ENCODE measurements at places on chromosomes 4 and X.

- DNase-seq, result no peak
These were observed 23.5 kb downstream of the TXK start for GRCh38 chr4:48110452-48110978.

GRCh38 chr4:183397741-183398297 lies 46.6 kb upstream of the CDKN2AIP start:
- no peak for DNase-seq

DNA sequence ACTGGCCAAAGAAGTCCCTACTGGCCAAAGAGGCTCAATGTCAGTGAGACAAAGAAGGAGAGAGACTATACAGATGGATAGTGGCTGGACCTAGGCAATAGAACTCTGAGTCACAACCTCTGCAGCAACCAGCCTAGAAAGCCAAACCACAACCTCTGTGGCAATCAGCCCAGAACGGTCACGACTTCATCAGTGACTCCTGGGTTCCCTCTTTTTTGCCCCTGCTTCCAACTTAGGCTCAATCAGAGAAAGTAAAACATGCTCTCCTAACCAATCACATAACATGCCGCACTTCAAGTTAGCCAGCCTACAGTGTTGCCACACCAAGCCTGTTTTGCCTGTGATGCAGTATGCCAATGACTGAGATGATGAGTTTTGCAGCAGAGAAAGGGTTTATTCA lies 203.4 kb downstream of the ANAPC10 start:
- no peak for DNase-seq

- no peak for DNase-seq
These were observed 76.6 kb downstream of the USO1 start for GRCh38 chr4:75800972-75801371.

GRCh38 chr4:147640331-147640730 lies 23.1 kb downstream of the TMEM184C start:
- DNase-seq, result no peak

DNA sequence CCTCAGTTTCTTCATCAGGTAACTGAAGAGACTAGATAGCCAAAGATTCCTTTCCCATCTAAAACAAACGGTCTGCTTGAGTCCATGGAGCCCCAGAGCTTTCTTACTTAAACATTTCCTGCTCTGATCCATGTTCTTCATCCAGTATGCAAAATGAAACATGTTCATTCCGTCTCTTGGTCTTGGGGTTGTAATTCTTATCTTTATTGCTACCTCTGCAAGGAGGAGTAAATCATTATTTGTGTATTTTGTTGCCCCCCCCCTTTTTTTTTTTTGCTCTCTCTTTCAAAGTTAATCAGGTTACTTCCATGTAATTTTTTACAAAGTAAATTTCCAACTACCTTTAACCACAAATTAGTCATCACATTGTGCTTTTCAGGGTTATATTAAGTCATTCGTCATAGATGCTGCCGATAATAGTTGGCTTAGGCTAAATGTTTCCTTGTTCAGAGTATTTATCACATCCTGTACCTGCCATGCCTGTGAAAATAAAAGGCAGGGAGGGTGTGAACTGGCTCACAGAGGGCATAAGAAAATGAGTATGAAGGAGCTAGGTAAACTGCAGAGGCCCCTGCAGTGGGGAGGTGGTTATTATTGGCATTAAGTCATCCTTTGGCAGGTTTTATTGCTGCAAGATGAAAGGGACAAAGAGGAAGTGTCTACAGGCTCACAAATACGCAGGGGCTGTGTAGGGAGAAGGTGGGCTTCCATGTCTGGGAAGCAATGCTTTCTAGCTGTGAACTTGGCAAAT lies 76.7 kb upstream of the HS3ST1 start:
- no peak for DNase-seq

DNA sequence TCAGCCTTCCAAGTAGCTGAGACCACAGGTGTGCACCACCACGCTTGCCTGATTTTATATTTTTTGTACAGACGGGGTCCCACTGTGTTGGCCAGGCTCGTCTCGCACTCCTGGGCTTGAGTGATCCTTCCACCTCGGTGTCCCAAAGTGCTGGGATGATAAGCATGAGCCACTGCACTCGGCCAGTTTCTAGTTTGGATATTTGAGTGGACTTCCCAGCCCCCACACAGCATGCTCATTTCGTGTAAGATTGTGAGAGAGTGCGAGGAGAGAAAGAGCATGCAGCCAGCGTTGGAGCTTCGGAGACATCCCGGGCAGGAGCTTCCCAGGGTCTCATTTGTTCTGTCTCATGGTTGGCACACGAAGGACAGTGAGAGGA lies 31.8 kb downstream of the ARSD start:
- DNase-seq, result no peak

DNA sequence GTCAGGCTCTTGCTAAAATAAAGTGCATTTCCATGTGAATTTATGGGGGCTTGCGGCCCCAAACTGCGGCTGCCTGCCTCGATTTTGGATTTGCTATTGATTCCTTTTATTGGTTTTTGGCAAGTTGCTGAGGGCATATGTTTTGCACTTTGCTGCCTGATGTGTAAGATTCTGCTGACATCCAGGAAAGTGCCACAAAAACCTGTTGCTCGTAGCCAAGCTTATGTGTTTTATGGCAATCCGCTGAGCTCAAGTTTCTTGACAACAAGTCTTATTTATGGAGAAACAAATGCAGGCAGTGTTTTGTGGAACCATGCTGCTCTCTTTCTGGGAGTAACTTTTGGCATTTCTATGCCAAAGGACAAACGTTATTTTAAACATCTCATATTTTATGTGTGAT lies 97.3 kb upstream of the DDIT4L start:
- DNase-seq, result no peak

GRCh38 chr4:37827802-37828321 lies 1.4 kb downstream of the PGM2 start:
- DNase-seq, result no peak

DNA sequence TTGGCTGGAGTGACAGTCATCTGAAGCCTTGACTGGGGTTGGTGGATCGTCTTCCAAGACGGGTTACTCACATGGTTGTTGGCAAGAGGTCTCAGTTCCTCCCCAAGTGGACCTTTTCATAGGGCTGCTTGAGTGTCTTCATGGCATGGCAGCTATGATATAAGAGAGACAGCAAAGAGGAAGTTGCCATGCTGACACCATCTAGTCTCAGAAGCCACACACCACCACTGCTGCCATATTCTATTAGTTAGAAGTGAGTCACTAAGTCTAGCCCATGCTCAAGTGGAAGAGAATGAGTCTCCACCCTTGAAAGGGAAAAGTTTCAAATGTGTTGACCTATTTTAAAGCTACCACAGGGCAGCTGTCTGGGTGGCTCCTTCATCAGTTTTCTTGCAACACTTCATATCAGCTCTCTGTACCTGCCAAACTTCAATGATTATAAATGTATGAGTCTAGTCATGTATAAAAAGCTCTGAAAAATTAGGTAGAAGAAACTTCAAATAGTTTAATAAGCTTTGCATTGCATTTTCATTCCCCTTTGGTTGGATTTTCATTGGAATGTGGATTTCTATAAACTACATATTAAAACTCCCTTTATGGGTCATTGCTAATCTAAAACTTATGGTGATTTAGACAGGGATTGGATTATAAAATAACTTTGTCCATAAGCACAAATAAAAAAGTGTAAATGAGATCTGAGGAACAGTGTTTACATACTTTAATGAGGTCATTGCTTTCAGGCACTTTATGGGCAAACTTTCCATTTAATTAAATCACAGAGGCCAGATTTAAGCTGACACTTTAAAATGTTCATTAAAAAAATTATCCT lies 68.0 kb upstream of the ATXN3L start:
- no peak for DNase-seq

DNA sequence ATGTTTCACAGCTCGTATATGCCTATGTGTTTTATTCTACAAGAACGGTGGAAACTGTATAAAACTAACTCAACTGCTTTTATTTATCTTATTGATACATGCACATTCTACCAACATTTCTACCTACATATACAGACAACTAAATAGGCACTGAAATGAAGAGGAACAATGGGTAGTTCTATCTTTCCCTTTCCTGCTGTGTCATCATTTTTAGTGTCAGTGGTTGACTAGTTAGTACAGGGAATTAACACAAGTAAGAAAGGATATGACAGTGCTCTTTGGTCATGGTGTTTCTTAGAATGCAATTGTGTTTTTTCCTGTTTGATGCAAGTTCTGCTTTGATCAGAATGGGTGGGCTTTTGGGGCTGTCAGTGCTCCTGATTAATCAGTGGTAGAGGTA lies 293.8 kb upstream of the CTSO start:
- no peak for DNase-seq

GRCh38 chr4:35771571-35771970 lies 472.7 kb downstream of the ARAP2 start:
- DNase-seq, result no peak

DNA sequence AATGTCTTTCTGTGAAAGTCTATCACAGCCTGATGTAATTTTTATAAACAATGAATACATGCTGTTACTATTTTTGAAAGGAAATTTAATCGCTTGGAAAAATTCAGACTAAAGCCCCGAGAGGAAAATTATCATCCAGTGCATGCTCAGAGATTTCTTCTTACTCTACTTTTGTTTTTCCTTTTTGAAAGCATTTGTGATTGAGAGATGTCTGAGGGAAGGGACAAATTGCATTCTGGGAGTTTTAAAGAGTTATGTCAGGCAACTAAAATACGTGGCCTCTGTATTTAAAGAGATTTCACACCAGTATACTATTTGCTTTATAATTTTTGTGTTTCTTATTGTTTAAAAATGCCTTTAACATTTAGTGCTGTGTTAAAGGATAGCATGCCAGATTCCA lies 1.4 kb upstream of the ZFX start:
- no peak for DNase-seq

GRCh38 chr4:73692254-73692653 lies 48.1 kb upstream of the CXCL8 start:
- DNase-seq, result no peak

DNA sequence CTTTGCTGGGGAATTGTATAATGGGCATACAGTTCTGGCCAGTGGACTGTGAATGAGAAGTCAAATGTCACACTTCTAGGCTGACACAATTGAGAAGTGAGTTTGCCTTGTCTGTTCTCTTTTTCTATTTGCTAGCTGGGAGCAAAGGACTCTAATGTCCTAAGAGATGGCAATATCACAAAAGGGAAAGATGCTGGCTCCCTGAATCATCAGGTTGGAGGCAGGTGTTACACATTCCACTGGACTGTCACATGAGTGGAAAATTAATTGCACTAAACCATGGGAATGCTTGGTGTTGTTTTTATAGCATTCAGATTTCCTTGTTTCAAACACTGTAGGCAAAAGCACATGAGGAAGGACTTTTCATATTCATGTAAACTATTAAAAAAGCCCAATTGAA lies 388.3 kb downstream of the ADAM29 start:
- no peak for DNase-seq

GRCh38 chr4:138749303-138749702 lies 266.3 kb upstream of the NOCT start:
- no peak for DNase-seq

- no peak for DNase-seq
These were observed 48.0 kb upstream of the SOD3 start for GRCh38 chr4:24747234-24747975.
